Caudate nucleus (tissue), 63 donors: ENCODE measurements at places on chromosomes 1 and 21.

- DNase-seq = no peak
Measured at GRCh38 chr21:8989721-8990325, 1531.6 kb upstream of the TPTE start.

- no peak for DNase-seq
Measured at GRCh38 chr1:244150665-244151064, 99.6 kb downstream of the ZBTB18 start.

DNA sequence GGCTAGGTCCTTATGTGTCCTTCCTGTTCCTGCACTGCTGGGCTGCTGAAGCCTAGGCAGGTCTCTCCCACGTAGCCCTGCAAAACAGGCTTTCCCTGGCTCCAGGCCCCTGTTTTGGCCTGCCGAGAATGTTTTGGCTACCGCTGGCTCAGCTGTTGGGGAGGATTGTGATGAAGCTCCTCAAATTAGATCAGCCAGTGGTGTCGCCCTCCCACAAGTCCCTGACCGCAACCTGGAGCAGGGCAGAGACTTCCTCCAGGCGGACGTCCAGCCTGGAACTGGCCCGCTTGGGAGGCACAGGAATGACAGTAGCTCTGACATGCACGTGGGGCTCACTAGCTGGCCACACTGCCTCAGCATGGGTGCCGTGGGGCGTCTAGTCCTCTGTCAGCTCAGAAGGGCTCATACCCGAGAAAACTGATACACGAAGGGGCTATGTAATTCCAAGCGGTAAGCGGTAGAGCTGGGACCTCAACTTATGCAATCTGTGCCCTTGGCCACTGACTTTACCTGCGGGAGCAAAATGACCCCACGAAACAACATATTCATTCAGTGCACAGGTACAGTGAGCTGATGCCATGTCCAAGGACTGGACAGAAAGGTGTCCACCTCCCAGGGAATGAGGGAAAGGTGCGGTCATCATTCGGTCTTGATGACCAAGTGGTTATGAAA is 26.6 kb downstream of the DHRS3 start:
- no peak for DNase-seq

- DNase-seq = no peak
Measured at GRCh38 chr1:203591626-203592025, 35.0 kb upstream of the ATP2B4 start.

DNA sequence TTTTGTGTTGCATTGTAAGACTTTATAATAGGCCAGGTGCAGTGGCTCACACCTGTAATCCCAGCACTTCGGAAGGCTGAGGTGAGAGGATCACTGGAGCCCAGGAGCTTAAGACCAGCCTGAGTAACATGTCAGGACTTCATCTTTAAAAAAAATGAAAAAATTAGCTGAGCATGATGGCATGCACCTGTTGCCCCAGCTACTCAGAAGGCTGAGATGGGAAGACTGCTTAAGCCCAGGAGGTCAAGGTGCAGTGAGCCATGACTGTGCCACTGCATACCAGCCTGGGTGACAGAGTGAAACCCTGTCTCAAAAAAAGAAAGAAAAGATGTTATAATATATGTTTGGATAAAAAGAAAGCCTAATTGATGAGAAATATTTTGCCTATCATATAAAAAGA is 34.9 kb downstream of the HMCN1 start:
- DNase-seq = no peak

GRCh38 chr1:114466334-114467014 is 44.5 kb downstream of the TRIM33 start:
- no peak for DNase-seq

DNA sequence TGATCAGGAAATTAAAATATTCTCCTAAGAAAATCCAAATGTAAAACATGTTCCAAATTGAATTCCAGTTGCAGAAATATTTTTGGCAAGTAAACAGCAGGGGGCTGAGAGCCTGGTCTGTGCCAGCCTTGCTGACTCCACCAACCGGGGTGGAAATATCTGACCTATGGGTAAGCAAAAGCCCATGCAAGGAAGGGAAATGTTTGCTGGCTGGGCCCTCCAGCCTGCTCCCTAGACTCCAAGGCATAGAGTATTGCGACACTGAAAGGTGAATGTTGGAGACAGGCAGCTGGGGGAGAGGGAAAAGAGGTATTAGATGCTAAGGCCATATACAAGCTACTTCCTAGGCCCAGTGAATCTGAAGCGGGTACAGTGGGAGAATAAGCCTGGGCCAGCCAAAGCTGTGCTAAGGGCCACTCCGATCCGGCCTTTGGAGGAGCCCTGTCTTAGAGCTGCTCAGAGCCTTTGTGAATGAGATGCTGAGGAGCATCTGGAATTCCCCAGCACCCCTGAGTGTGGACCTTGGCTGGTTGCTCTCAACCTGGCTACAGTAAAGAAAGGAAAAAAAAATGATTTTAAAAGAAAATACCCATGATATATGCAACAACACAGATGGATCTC is 24.9 kb upstream of the ATP1B1 start:
- DNase-seq = no peak
